ENCODE measurements at places on chromosomes 16 and 17.
A peak's percentile ranks its signal among the peaks of the same experiment; 100 is the strongest.

GRCh38 chr17:78665952-78666920, 89.0 kb upstream of the DNAH17 start:
- DNase-seq: no peak

DNA sequence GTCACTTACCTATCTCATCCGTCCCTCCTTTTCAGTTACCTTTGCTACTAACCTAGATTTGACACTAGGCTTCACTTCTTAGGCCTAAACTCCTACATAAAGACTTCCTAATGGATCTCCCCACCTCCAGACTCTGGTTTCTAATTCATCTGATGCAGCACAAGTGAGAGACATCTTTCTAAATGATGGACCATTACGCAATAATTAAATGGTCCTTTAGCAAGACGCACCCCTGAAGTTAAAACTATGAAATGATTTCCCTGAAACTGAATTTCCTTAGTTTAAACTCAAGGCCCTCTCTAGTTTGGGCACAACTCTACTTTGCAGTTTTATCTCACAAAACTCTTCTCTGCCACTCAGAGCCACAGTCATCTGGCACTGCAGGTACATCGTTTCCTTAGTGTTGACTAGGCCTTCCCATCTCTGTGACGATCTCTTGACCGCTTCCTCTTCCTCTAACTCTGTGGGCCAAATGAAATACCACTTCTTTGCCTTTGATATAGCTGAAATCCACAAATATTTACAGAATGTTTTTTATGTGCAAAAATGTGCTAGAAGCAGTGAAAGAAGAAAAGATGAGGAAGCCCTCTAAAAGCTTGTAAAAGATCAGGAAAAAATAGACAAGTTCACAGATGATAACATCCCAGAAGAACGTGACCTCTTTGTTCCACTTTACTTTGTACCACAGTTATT, 3.3 kb downstream of the SYNRG start:
- no peak for DNase-seq

- DNase-seq: no peak
These were observed 6.1 kb downstream of the CAMKK1 start for GRCh38 chr17:3886776-3887175.

DNA sequence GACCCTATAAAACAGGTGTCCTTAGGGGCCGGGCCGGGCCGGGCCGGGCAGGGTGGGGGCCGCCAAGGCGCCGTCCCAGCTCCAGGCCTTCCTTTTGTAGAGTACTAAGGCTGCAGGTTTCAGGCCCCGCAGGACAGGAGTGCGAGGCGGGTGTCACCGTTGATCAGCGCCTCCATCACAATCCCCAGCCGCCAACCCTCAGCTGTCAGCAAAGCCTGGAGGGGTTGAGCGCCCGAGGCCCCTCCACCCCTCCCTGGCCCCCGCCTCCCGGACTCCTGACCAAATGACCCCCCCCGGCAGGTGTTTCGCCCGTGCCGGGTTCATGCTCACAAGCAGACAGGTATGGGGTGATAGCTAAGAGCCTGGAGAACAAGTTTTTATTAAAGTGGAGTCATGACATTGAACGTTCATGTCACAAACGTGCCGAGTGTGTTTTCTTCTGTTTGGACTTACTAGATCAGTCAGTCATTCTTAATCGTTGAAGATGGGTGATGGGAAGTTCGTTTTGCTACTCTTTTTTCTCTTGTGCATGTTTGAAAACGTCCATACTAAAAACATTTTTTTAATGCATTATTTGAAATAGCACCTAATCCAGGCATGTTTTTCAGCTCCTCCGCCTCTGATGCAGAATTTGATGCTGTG, 534 bp downstream of the ARL2BP start:
- DNase-seq: peak; percentile 37

DNA sequence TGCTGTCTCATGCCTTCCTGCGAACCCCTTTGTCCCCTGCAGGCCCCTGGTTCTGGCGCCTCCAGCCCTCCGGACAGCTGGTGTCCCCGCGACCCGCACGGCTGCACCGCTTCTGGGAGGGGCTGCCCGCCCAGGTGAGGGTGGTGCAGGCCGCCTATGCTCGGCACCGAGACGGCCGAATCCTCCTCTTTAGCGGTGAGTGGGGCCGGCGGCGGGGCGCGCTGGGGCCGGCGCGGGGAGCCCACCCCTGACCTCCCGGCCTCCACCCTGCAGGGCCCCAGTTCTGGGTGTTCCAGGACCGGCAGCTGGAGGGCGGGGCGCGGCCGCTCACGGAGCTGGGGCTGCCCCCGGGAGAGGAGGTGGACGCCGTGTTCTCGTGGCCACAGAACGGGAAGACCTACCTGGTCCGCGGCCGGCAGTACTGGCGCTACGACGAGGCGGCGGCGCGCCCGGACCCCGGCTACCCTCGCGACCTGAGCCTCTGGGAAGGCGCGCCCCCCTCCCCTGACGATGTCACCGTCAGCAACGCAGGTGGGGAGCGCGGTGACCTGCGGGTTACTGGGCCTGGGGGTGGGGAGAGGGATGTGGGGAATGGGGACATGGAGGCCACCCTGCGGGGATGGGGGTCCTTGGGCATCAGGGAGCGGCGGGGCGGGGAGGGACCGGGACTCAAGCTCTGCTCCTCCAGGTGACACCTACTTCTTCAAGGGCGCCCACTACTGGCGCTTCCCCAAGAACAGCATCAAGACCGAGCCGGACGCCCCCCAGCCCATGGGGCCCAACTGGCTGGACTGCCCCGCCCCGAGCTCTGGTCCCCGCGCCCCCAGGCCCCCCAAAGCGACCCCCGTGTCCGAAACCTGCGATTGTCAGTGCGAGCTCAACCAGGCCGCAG, 7.1 kb upstream of the IL32 start:
- DNase-seq: no peak

DNA sequence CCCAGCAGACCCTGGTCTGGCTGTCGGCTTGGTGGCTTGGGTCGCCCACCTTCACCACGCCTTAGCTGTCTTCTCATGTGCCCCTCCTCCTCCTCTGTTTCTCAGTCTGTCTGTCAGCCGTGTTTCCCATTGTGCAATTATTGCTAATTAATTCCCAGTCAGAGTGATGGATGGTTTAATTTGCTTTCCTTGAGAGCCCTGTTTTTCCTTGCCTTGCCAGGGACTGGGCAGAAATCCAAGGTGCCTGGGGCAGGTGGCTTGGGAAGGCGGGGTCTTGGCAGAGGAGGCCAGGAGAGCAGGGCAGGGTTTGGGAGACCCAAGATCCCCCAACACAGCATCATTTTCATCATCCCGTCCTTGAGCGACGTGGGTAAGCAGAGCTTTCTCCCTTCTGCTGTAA, 21.3 kb downstream of the NECAB2 start:
- DNase-seq: no peak

GRCh38 chr17:73598212-73598611, 46.0 kb downstream of the SDK2 start:
- DNase-seq: no peak

GRCh38 chr17:49707246-49707607, 537 bp downstream of the SLC35B1 start:
- DNase-seq: no peak

GRCh38 chr17:75396796-75397195, 8.7 kb downstream of the GRB2 start:
- no peak for DNase-seq

- no peak for DNase-seq
These were observed 48.4 kb downstream of the COX4I1 start for GRCh38 chr16:85847681-85848601.

DNA sequence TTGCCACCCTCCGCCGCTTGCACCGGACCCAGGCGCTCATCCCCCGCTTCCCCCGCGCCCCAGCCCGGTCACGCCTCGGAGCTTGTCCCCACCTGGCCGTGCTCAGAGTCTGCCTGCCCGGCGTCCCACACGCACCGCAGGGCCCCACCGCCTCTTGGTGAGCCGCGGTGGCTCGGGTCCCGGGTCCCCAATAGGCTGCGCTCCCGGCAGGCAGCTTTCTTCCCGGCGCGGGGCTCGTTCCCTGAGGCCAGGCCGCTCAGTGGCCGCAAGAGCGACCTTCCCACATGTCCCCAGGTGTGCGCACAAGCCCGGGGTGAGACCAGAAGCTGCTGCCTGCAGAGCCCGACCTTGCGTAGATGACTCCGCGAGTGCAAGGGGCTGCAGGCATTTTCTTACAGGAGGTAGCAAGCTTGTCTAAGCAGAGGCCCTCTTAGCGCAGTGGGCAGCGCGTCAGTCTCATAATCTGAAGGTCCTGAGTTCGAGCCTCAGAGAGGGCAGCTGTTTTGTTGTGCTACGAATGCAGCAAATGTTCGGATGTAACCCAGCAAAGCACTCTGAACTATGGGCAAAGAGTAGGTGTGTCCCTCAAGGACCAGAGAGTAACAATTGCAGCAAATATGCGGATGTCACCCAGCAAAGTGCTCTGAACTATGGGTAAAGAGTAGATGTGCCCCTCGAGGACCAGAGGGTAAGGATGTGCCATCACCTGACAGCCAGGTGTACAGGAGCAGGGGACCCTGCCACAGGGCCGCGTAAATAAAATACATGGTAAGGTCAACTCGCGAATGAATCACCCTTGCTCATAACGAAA, 15.6 kb downstream of the TLE7 start:
- DNase-seq: no peak

GRCh38 chr17:80116921-80117380, 15.6 kb downstream of the GAA start:
- DNase-seq: no peak

DNA sequence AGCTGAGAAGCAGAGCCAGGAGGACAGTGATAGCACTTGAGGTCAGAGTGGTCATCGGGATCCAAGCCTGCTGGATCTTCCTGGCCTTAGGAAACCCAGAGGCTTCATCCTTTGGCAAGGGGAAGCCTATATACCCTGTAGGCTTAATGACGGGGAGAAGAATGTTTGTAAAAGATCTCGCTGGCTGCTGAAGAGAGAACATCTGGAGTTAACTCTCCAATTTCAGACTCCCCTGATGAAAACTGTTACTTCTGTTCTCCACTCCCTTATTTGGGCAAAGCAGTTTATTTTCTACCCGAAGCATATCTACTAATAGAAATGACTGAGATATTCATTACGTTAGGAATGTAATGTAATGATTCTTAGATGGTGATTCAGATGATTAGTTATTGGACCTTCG, 487.0 kb downstream of the CDH13 start:
- no peak for DNase-seq

DNA sequence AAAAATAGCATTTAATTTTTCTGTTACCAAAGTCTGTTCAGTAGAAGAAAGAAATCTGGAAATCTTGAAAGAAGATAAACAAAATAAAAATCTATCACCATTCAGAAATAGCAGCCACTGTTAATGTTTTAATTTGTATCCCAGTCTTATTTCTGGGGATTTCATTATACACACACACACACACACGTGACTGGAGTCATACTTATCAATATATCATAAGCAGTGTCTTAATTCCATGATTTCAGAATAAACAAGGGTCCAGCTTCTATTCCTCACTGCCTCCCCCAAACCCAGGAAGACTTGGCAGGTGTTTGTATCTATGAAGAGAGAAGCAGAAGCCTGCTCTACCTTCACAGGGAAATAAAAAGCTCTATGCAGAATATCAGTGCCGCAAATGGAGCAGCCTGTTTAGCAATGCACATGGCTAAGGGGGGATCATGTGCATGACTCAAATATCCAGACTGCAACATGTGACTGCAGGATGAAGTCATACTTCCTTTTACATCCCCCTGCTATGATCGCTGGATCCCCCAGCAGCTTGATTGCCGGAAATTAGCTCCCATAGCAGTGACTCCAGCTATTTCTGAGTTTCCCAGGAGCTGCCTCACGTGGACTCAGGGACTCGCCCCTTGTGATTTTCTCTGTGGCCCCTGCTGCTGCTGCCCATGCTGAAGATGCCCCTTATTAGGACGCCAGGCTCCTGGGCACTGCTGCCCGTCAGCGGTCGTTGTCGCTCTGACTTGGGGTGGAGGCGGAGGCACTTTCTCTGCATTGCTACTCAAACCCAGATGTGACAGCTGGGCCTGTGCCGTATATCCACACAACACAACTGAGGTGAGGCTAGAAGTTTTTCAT, 341.0 kb downstream of the CPPED1 start:
- no peak for DNase-seq

DNA sequence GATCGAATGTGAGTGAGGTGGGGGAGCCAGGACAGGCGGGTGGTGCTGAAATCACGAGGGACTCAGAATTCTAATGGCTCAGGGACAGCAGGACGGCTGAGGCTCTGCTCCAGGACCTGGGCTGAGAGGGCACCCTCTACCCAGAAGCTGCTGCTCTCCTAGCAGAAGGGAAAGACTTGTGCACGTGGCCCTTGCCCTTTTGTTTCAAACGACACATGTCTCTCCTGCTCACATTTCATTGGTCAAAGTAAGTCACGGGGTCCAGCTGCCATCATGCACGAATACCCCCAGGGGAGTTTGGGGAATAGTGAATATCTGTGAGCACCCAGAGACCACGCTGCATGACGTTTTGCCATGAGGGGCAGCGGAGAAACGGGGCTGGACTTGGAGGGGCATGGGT, 73.2 kb downstream of the RTN4RL1 start:
- DNase-seq: no peak

DNA sequence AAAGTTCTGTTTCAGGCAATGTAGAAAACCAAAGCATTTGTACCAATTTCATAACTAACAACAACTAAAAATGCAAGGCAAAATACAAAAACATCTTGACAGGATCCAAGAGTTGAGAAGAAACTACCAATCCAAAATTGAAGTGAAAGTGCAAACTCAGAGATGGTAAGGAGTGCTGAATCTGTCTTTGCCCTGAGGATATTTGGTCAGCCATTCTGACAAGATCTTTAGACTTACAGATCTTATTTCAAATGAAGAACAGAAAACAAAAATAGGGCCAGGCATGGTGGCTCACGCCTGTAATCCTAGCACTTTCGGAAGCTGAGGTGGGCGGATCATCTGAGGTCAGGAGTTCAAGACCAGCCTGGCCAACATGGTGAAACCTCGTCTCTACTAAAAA, 412.8 kb downstream of the ZFHX3 start:
- DNase-seq: no peak

Data from NCI-H510A treated with DMSO at 0.1 percent for 48 hours (cell line).